ENCODE measurements at places on chromosomes 4 and X. TPM values are rescaled to one million over a fixed set of nuclear protein-coding genes. Genes with fewer than 3 reads are reported as not detected.

GRCh38 chrX:35726176-35726575 is 72.0 kb upstream of the MAGEB16 start:
- no peaks in the 10 kb centered on the region for H3K4me1 ChIP-seq
- no peak overlapping the region for H3K4me3 ChIP-seq
- no peaks in the 10 kb centered on the region for H3K27me3 ChIP-seq
- DNase-seq: no peak
- no peak overlapping the region for H3K27ac ChIP-seq

- no peak for DNase-seq
- H3K27me3 ChIP-seq: no peaks in the 10 kb centered on the region
- H3K36me3 ChIP-seq: no peaks in the 10 kb centered on the region
- no peak overlapping the region for H3K27ac ChIP-seq
- no peaks in the 10 kb centered on the region for H3K4me1 ChIP-seq
These were observed 207.2 kb downstream of the FGF13 start for GRCh38 chrX:138504273-138504672.

GRCh38 chrX:26952213-26952612 is 510.9 kb downstream of the PPP4R3C start:
- H3K36me3 ChIP-seq: no peaks in the 10 kb centered on the region
- no peak overlapping the region for H3K27ac ChIP-seq

- H3K27ac ChIP-seq: no peak overlapping the region
- H3K4me3 ChIP-seq: no peak overlapping the region
- no peaks in the 10 kb centered on the region for H3K36me3 ChIP-seq
- H3K27me3 ChIP-seq: no peaks in the 10 kb centered on the region
These were observed 86.0 kb downstream of the PCYT1B start for GRCh38 chrX:24561121-24561520.

DNA sequence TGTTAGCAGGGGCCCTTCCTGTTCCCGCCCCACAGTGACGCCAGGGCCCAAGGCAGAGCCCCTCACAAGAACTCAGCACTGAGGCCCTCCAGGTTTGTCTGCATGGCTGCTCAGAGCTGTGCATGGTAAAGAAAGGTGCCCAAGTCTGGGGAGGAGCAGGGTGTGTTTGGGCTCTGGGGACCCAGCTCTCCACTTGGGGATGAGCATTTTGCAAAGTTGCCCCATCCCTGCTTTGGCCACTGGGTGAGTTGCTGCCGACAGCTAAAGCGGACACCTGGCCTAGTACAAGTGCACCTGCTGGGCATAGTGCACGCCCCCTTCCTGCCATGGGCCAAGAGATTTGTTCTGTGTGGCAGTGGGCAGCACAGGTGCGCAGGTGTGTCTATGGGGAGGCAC is 2.0 kb upstream of the MXD4 start:
- no peak overlapping the region for H3K27ac ChIP-seq
- H3K27me3 ChIP-seq: no peaks in the 10 kb centered on the region
- no peak for DNase-seq

- no peak for DNase-seq
These were observed 90.5 kb upstream of the ANKRD50 start for GRCh38 chr4:124803026-124803425.

DNA sequence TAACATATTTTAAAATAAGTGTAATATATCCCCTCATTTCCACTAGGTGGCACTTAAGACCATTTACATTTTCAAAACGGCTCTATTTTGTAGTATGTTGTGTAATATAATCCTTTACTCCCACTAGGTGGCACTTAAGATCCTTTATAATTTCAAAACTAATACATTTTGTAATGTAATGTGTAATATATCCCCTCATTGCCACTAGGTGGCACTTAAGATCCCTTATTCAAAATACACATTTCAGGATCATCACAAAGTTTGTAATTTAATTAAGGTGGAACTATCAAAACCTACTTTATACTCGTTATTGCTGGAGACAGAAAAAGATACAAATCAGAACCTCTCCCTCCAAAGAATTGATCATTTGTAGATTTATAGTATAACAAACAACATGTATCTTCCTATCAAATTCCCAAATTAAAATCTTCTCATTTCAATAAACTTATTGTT is 132.5 kb downstream of the ARHGAP6 start:
- no peaks in the 10 kb centered on the region for H3K27me3 ChIP-seq
- H3K36me3 ChIP-seq: no peaks in the 10 kb centered on the region
- no peaks in the 10 kb centered on the region for H3K4me1 ChIP-seq
- H3K27ac ChIP-seq: no peak overlapping the region

Gene OTUD6A
- total RNA-seq: not detected

GRCh38 chr4:116881077-116881476 is 204.3 kb downstream of the TRAM1L1 start:
- H3K36me3 ChIP-seq: no peaks in the 10 kb centered on the region
- H3K27ac ChIP-seq: no peak overlapping the region
- H3K4me1 ChIP-seq: no peaks in the 10 kb centered on the region

GRCh38 chr4:36609661-36610060 is 328.2 kb downstream of the DTHD1 start:
- no peak for DNase-seq
- no peaks in the 10 kb centered on the region for H3K4me1 ChIP-seq
- H3K4me3 ChIP-seq: no peak overlapping the region
- no peak overlapping the region for H3K27ac ChIP-seq

GRCh38 chr4:113288696-113289095 is 239.2 kb downstream of the ANK2 start:
- no peak overlapping the region for H3K4me3 ChIP-seq
- H3K27ac ChIP-seq: no peak overlapping the region
- DNase-seq: no peak
- H3K4me1 ChIP-seq: peaks cover 53% of the 10 kb centered on the region

DNA sequence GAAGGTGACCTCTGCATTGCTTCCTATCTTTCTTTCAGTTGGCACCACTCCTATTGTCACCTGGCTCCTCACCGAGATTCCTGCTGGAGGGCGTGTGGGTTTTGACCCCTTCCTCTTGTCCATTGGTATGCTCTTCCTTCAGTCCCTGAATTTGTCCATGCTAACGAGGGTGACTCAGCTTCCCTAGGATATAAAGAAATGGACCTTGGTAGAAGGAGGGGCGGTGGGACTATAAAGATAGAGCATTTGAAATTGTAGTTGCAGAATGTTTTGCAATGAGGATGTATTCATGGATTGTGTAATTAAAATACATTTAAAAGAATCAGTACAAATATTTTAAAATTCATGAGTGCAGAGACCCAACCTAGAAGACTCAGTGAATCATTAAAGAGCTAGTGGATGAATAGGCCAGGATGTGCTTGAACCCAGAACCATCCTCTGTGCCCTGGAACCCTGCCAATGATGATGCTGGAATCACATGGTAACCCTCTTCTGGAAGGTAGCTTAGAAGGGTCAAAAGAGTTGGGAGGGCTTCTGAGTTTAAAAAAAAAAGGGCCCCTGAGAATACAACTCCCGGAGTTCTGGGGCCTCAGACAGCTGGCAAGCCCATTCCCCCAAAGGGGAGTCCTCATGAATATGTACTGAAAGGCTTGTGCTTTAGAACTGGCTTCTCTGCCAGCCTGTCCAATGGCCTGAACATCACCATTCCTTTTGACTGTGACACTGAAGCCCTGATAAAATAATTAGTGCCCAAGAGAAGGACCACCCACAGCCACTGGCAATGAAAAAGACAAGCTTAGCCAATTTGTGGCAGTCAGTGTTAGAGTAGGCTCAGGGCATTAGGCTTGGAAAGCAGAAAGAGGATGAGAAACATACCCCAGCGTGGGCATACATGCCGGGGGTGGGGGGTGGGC is 8.0 kb downstream of the XPNPEP2 start:
- no peak overlapping the region for H3K27ac ChIP-seq
- DNase-seq: no peak
- no peak overlapping the region for H3K4me3 ChIP-seq

GRCh38 chrX:20471483-20471882 is 204.8 kb upstream of the RPS6KA3 start:
- H3K4me1 ChIP-seq: no peaks in the 10 kb centered on the region
- H3K4me3 ChIP-seq: no peak overlapping the region
- no peaks in the 10 kb centered on the region for H3K27me3 ChIP-seq
- no peak for DNase-seq
- H3K27ac ChIP-seq: no peak overlapping the region
- no peaks in the 10 kb centered on the region for H3K36me3 ChIP-seq

DNA sequence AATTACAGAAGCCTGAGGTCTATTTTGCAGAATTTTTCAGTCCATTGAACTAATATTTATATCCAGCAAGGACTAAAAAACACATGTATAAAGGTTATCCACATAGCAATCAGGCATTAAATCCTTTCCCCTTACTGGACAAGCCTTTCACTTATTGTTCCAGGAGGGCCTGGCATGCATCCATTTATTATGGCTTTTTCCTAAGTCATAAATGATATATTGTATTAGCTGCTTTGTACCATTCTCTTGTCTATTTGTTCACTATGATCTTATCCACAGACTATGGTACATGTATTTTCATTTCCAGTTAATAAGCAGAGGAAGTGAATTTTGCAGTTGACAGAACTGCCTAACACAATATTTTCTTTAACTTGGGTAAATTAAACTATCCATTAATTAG is 105.4 kb upstream of the ANK2 start:
- H3K27ac ChIP-seq: no peak overlapping the region
- no peak overlapping the region for H3K4me3 ChIP-seq
- no peaks in the 10 kb centered on the region for H3K4me1 ChIP-seq

GRCh38 chr4:7017446-7018048 is 25.6 kb upstream of the TADA2B start:
- no peak overlapping the region for H3K4me3 ChIP-seq
- H3K27ac ChIP-seq: no peak overlapping the region
- no peaks in the 10 kb centered on the region for H3K4me1 ChIP-seq
- H3K27me3 ChIP-seq: no peaks in the 10 kb centered on the region
- DNase-seq: no peak

DNA sequence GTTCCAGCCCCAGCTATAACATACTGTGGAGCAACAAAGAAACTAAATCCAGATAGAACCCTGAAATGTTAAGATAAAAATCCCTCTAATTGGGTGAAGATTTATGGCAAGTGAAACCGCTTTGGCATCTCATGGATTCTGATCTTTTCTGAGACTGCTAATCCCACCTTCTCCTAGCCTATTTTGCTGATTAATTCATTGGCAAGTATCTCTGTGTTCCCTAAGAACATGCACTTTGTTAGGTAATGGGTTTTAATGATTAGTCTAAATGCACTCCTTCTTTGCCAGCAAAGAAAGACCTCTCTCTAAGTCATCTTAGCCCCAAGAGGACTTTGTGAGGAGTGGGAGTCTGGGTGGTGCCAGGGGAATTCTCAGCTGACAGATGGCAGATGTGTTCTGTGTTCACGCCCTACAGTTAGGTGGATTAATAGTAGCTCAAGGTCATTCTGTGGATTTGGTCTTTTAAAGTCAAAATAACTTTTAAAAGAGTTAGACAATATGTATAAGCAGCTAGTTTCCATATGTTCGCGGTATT is 171.3 kb downstream of the UNC5C start:
- H3K27me3 ChIP-seq: no peaks in the 10 kb centered on the region
- H3K36me3 ChIP-seq: no peaks in the 10 kb centered on the region
- no peak for DNase-seq
- H3K27ac ChIP-seq: no peak overlapping the region
- no peaks in the 10 kb centered on the region for H3K4me1 ChIP-seq

Gene SOWAHD
- total RNA-seq: not detected

GRCh38 chrX:113305496-113305895 is 464.9 kb upstream of the AMOT start:
- no peaks in the 10 kb centered on the region for H3K36me3 ChIP-seq
- no peaks in the 10 kb centered on the region for H3K27me3 ChIP-seq
- no peaks in the 10 kb centered on the region for H3K4me1 ChIP-seq
- no peak for DNase-seq

Gene TMEM154
- 2.9 TPM for total RNA-seq

Gene GNL3L
- 29.4 TPM for total RNA-seq

DNA sequence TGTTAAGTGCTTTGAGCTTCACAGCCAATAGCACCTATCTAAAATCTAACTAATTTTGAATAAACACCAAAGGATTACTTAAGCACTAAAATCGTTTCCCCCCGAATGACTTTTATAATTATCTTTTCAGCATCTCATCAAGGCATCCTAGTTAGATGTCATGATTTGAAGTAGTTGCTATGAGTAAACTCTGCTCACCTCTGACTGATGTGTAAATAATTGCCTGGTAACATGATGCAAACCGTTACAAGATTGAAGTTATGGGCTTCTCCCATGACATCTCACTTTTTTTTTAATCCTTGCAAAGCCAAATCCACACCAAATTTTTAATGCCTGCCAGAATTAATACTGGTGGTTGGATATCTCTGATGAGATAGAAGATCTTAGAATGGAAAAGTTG is 377.1 kb downstream of the PRDM5 start:
- H3K27ac ChIP-seq: no peak overlapping the region
- no peaks in the 10 kb centered on the region for H3K27me3 ChIP-seq
- no peak for DNase-seq
- no peaks in the 10 kb centered on the region for H3K36me3 ChIP-seq

DNA sequence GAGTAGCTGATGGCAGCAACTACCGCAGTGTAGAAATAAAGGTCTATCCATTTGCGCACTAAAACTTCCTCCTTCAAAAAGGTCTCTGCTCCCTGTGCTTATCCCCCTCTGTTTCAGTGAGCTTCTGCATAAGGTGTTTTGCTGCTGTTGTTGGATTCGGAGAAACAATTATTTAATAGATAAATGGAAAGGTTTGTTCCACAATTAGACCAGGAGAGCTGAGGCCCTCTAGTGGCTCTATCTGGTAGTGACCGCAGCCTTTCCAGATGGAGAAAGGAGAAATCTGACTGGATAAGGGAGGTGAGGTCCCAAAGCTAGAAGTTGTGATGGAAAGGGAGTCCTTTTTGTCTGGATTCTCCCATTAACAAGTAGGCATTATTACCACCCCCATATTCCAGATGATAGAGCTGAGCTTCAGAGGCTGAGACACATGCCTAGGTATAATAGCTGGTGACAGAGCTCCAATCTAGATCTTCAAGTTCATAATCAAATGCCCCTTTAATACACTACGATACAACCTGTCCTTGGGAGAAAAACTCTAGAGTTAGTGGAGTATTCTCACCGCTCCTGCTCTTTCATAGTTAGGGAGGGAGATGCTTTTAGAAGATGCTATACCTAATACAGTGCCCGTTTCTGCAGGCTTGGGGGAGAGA is 5.1 kb upstream of the GABRQ start:
- H3K27me3 ChIP-seq: peaks cover 2% of the 10 kb centered on the region
- DNase-seq: peak; percentile 87
- no peak overlapping the region for H3K27ac ChIP-seq
- no peak overlapping the region for H3K4me3 ChIP-seq

DNA sequence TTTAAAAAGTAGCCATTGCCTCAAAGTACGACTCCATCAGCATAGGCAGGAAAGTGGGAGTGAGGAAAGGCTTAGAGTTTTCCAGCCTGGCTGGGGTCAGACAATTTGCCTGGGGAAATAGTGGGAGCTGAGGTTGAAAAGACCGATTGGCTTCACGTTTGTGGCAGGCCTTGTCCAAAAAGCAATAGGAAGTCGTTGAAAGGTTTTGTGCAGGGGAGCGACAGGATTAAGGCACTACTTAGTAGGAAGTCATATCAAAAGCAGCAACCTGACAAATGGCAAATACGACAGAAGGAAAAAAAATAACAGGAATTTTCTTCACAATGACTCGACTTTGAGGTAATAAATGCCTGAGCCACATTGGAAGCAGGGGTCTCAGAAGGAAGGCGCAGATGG is 691 bp upstream of the EREG start:
- H3K4me1 ChIP-seq: peaks cover 22% of the 10 kb centered on the region
- no peaks in the 10 kb centered on the region for H3K27me3 ChIP-seq
- peak overlapping the region; percentile 69 for H3K4me3 ChIP-seq
- no peak for DNase-seq

- H3K27ac ChIP-seq: peak overlapping the region; percentile 65
- no peak overlapping the region for H3K4me3 ChIP-seq
- DNase-seq: peak; percentile 94
- H3K27me3 ChIP-seq: no peaks in the 10 kb centered on the region
- H3K36me3 ChIP-seq: peaks cover 31% of the 10 kb centered on the region
These were observed 37.4 kb upstream of the SPON2 start for GRCh38 chr4:1209821-1210220.

GRCh38 chrX:37641859-37642258 is 43.7 kb upstream of the XK start:
- no peak overlapping the region for H3K27ac ChIP-seq
- H3K4me3 ChIP-seq: no peak overlapping the region
